ENCODE measurements at places on chromosomes 4 and X.

DNA sequence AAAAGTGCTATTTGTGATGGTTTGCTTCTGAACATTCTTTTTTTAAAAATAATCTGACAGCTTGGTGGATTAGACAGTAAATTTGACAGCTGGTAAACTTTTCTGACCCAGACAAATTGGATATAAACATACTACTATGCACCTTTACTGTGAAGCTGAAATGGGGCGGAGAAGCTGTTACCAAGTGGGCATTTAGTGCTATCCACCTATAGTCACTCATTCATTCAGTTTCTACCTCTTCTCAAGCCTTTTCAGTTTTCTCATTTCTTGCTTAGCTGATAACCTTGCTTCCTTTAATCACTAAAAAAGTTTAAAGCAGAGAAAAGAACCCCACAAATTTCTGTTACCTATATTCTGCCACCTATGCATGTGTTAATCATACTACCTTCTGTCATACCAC is 5.2 kb downstream of the RPS3A start:
- ATAC-seq: no peak

DNA sequence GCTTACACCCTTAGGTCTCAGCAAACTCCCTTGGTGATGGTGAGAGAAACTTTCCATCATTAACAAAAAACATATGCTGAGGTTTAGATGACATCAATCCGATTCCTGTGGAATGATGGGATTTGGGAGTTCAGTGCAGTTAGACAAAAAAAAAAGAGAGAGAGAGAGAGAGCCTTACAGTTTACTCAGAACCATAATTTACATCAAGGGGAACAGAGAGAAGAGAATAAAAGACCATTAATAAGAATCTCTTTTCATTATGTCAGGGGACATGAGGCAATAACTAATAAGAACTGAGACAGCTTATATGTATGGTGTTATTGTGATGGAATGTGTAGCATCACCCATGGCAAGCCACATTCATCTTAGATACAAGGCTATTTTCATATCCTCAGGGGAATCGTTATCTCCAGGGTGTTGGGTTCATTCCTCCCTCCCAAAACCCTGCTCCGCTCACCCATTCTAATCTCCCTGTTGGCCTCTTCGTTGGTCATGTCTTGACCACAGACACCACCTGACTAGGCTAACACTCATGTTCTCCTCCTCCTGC is 175.7 kb upstream of the MXRA5 start:
- ATAC-seq: no peak

- no peak for ATAC-seq
These were observed 301.9 kb upstream of the ARSJ start for GRCh38 chr4:114281164-114281960.

- ATAC-seq: no peak
These were observed 36.2 kb upstream of the PRDX4 start for GRCh38 chrX:23631136-23631535.

GRCh38 chr4:87363552-87363951 is 27.4 kb downstream of the HSD17B11 start:
- ATAC-seq: no peak

All from activated CD4-positive, CD25-positive, alpha-beta regulatory T cell treated with anti-CD3 and anti-CD28 coated beads, Interleukin-2, amount 50 U/mL, for 24 hours (primary cell).